SK-MEL-5 (cell line): ENCODE measurements at places on chromosomes 3 and 15. TPM values are rescaled to one million over a fixed set of nuclear protein-coding genes. Genes with fewer than 3 reads are reported as not detected.

DNA sequence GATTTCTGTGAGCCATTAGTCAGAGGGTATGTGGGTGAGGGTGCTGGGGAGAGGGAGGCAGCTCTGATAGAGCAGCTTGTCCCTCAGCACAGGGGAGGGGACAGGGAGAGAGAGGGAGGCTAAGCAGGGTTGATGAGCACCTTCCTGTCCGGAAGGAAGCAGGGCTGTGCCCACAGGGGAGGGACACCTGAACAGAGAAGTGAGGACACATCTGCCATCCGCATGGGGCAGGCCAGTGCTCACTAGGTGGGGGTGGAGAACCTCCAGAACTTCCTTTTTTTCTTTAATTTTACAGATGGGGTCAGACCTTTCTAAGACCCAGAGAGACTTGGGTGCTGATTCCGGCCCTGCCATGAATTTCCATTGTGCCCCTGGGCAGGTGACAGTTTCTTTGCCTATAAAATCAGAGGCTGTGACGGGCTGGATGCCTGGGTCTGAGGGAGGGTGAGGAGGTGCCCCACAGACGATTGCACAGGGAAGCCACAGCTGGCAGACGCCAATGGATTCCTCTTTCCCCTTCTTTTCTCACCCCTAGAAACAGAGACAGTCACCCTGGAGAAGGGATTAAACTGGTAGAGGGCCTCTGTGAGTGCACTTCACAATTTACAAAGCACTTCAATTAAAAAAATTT is 4.1 kb upstream of the TGM5 start:
- DNase-seq = no peak

DNA sequence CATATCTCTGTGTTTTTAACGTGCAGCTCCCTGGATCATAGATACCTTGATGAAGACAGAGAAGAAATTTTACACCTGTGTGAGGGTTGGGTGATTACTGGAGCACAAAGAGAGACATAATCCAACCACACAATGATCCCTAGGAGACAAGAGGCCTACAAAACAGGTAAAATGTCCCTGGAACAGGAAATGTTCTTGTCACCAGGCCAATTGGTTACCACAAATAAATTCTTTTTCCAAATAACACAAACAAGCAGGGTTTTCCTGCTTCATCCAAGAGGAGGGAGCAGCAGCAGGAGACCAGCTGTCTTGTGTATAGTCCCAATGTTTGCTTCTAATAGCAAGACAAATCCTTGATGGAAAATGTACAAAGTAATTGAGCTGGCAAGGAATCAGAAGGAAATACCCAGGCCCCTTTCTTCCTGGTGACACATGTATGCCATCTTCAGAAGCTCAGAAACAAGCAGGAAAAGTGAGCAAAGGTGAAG is 1.4 kb downstream of the MGLL start:
- DNase-seq = no peak

Gene KIF23
- total RNA-seq = 61.8 and 63.0 TPM in 2 replicates

DNA sequence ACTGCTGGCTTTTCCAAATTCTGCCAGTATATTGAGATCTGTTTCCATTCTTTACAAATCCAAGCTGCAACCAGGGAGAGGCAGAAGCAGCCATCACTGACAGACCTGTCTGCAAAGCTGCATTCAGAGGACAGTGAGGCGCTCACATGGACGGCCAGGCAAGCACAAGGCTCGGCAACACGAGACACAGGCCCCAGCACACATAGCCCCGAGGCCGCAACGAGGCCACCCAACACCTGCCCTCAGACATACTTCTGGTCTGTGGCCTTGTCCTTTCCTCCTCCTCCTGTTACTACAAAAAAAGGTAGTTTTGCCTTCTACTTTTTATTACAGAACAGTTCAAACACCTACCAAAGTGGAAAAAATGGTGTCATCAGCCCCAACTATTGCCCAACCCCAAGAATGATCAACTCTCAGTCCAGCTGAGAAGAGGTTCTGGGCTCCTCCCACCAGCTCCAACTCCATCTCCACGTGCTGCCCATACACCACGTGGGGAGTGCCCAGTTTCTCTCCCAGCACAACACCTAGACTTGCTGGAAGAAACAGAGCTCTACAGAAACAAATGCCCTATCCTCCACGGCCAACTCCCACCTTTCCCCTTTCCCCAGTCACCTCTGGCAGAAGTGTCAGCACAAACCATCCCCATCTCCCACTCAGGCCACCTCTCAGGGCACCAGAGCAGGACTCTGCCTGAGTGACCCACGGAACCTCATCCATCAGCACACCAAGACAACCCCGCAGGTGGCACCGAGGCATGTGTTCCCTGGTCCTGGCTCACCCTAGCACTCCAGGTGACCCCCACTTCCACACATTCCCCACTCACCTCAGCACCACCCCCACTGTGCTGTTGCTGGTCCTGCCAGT is 7.4 kb downstream of the ZXDC start:
- no peak for DNase-seq

GRCh38 chr3:41751597-41751996 is 210.3 kb downstream of the ULK4 start:
- DNase-seq = no peak

- no peak for DNase-seq
Measured at GRCh38 chr3:134277066-134277660, 26.5 kb upstream of the RYK start.

GRCh38 chr3:124823648-124824047 is 63.5 kb downstream of the ITGB5 start:
- DNase-seq = no peak

DNA sequence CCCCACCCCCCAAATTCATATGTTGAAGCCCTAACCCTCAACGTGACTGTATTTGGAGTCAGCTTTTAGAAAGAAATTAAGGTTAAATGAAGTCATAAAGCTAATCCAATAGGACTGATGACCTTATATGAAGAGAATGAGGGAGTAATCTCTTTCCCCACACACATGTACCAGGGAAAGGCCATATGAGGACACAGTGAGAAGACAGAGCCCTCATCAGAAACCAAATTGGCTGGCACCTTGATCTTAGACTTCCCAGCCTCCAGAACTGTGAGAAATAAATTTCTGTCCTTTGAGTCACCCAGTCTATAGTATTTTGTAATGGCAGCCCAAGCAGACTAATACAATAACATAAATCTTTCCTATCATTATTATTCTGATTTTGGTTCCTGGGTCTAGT is 194.7 kb upstream of the NANOGP8 start:
- no peak for DNase-seq

GRCh38 chr3:42780892-42781700 is 8.0 kb upstream of the CCDC13 start:
- peak; percentile 76 for DNase-seq

DNA sequence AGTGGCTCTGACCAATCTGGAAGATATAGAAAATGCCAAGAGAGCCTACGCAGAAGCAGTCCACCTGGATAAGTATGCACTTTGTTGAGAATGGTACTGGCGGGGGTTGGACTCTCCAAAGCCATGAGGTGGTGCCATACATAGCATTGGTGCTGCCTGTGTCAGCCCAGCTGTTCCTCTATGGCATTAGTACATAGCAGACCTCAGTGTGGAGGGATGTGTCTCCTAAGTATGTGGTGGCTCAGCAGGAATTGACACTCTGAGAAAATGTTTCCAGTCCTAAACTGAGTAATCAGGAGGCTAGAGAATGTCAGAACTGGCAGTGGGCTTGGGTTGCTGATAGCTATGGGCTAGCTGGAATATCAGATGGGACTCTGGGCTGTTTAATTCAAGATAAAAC is 48.4 kb downstream of the ADPGK start:
- DNase-seq = no peak

DNA sequence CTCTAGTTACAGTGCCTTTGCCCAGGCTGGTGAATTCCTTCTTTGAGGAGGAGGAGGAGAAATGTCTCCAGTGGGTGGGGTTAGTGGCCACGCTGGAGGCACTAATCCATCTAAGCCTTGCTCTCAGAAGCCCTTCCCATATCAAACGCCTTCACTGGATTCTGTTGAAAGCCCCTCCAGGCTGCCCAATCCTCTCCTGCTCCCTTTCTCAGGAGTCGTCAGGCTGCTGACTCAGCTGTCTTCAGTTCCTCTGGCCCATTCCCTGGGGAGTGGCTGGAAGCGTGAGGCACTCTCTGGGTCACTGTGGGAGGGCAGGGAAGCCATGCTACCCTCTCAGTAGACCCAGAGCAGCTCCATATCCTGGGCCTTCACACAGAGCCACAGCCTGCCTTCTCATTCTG is 2.7 kb downstream of the AP2M1 start:
- no peak for DNase-seq

GRCh38 chr3:139358841-139359562 is 15.2 kb downstream of the MRPS22 start:
- DNase-seq = peak; percentile 89

DNA sequence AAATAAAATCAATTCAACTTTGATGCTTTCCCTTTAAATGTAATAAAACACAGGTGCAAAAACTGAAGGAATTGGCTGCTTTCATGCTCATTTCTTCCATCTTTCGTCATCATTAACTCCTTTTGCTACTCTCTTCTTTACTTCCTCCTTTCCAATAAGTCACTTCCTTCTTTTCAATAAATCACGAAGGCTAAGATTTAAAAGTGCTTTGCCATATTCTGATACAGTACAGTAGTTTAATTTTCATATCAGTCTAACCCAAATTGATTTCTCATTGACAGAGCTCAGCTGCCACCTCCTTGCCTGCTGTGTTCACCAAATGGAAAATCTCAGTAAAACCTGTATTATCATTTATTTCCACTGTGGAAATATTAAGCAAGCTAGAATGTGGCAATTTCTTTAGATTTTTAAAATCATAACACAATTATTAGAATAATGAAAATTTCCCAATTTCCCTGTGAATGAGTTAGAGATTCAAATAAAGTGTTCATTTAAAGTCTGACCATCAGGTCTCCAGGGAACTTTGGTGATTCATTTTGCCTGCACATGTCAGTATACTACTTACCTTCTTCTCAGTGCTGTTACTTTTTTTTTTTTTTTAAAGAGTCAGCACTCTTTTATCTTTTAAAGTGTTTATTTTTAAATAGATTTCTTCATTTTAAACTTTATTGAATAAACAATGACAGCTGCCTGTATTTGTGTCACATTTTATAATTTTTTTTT is 41.6 kb downstream of the NANOGP8 start:
- peak; percentile 20 for DNase-seq

GRCh38 chr3:171192176-171192854 is 165.8 kb upstream of the SLC2A2 start:
- peak; percentile 7 for DNase-seq

DNA sequence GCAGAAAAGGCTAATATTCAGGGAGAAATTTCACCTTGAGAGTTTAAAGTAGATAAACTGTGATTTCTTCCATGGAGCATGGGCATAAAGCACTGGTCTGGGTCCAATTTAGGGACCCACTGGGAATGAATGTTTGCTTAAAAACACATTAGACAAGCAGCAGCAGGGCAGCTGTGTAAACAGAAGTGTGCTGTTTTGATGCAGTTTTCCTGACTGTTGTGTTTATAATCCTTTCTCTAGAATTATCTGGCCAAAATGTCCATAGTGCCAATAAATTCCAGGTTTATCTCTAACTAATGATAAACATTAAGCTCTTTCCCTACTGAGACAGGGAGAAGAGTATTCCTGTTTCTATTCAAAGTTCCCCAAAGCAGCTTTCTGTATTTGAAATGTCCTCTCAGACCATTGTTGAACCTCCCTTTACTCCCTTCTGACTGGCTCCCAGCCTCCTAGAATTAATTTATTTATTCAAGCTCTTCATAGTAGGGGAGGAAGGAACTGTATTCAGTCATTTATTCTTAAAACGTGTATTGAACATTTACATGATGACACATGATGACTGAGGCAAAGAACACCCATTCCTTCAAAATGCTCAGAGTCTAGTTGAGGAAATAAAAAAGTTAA is 7.0 kb upstream of the TM4SF18 start:
- DNase-seq = no peak

Gene SNTN
- total RNA-seq = not detected in 2 replicates

DNA sequence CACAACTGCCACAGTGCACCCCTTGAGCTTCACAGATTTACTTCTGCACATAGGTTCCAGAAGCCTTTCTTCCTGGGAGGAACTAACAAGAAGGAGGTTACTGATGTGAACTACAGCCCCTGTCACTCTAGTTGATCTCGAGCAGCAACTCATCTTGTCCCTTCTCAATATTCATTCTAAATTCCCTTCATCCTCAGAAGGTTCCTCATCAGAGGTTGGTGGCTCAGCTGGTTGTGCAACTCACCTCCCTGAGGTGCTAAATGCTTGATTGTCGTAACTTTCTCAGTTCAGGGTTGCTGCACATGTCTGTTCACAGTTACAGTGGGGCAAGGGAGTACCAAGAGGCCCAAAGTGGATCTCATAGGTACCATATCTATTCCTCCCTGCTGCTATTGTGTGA is 5.7 kb upstream of the A4GNT start:
- no peak for DNase-seq

- no peak for DNase-seq
Measured at GRCh38 chr3:14210290-14210688, 31.7 kb downstream of the LSM3 start.

- DNase-seq = no peak
Measured at GRCh38 chr3:119990888-119991287, 103.4 kb downstream of the GSK3B start.

- no peak for DNase-seq
Measured at GRCh38 chr3:71944482-71945065, 159.6 kb upstream of the PROK2 start.

Gene UPK1B
- not detected in 2 replicates for total RNA-seq

Gene ZSCAN29
- total RNA-seq = 21.0 and 23.1 TPM in 2 replicates

GRCh38 chr15:88609344-88610090 is 11.6 kb upstream of the AEN start:
- no peak for DNase-seq

DNA sequence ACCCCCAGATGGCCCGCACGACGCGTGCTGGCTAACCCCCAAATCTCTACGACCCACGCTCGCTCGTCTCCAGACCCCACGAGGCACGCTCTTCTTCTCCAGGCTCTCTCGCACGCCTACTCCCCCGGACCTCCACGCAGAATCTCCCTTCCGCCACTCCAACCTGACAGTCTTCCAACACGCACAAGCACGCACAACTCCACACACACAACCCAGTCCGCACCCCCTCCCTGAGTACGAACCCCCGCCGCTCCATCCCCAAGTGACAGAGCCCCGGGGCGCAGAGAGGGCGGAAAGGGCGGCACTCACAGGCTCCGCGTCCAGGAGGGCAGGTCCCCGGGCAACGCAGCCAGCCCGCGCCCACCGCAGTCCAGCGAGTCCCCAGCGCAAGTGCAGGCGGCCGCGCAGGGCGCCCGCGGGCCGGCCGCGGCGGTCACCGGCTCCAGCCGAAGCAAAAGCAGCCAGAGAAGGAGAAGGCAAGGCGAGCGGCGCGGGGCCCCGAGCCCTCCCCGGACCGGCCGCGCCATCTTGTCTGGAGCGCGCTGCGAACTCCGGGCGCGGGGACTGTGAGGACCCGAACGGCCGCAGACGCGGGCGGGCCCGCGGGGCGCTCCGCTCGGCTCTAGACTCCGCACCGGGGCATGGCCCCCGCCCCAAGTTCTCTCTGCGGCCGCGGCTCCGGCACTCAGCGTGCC is 794 bp downstream of the LRIG1 start:
- DNase-seq = no peak
